ENCODE measurements at places on chromosomes 1 and 21.

DNA sequence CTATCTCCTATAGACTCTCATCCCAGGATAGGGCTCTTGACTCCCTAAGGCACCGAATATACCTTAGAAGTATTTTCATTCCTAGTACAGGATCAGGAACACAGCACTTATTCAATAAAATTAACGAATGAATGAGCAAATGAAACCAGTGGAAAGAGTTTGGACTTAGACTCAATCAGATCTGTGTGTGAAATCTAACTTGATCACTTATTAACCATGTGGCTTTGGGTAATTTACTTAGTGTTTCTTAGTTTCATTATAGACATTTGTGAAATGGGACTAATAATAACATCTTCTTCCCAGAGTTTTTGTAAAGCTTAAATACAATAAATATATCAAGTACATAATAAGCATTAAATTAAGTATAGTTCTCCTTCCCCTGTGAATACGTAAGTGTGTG lies 230.1 kb downstream of the ADGRL2 start:
- DNase-seq = no peak

- DNase-seq = no peak
These were observed 56.0 kb downstream of the TBCE start for GRCh38 chr1:235423214-235423652.

DNA sequence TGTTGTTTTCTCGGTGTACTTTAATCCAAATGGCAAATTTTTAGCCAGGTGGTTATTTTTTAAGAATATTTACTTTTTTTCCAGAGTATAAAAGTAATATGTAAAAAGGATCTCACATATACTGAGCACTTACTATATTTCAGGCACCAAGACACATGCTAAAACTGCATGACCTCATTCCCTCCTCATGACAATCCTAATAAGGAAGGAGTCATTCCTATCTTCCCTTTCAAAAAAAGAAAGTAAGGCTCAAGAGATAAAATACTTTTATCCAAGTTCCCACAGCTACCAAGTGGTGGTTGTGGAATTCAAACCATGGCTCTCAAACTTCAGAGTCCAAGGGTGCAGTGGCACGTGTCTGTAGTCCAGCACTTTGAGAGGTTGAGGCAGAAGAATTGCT lies 19.4 kb downstream of the ATP2B4 start:
- DNase-seq = no peak

GRCh38 chr1:113396585-113396984 lies 6.3 kb downstream of the MAGI3 start:
- DNase-seq = no peak

GRCh38 chr21:37273440-37273839 lies 6.3 kb upstream of the VPS26C start:
- no peak for DNase-seq

GRCh38 chr1:220815409-220815808 lies 28.7 kb downstream of the MTARC1 start:
- DNase-seq = no peak

DNA sequence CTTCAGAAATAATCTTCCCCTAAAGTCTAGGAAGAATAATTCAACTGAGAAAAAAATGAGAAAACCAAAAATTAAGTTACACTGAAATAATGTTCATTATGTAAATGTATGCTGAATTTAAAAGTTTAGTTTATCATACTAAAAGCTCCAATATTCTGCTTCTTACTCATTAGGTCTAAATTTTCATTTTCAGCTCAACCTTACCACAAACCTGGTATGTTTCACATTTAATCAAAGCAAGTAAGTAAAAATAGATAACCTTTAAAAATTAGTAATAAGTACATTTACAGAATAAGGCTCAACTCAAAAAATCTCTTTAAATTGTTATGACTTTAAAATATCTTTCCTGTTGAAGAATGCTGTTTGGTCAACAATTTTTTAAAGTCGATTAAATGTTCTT lies 15.0 kb downstream of the BTG3 start:
- DNase-seq = no peak

GRCh38 chr1:60415696-60416095 lies 342.1 kb upstream of the C1orf87 start:
- no peak for DNase-seq

DNA sequence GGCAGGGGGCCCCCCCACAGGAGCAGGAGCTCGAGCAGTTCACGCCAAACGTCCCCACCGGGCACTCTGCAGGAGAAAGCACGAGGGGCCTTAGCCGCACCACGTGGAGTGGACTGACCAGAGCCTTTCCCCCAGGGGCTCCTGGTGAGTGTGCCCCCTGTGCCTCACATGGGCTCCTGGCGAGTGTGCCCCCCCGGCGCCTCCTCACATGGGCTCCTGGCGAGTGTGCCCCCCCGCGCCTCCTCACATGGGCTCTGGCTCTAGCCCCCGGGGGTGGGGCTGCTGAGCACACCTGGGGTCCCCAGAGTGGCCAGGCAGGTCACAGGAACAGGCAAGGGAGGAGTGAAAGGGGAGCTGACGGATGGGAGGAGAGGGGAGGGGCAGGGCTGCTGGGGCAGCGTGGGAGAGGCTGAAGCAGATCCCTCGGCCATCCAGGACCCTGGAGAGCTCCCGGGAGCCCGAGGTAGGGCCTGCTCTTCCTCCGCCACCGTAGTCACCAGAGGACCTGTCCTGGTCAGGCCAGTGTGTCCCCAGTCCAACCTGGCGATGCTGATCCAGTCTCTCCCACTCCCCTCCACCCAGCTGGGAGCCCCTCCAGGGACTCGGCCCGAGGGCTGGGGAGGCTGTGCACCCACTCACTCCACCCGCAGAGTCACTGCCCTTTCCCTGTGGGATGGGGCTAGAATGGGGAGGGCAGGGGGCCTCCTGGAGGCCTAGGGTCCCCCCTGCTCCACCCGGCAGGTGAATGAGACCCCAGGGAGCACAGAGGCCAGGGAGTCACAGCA lies 47.6 kb downstream of the ARHGEF16 start:
- no peak for DNase-seq

- DNase-seq = no peak
These were observed 11.3 kb upstream of the TNFRSF25 start for GRCh38 chr1:6477039-6477820.

DNA sequence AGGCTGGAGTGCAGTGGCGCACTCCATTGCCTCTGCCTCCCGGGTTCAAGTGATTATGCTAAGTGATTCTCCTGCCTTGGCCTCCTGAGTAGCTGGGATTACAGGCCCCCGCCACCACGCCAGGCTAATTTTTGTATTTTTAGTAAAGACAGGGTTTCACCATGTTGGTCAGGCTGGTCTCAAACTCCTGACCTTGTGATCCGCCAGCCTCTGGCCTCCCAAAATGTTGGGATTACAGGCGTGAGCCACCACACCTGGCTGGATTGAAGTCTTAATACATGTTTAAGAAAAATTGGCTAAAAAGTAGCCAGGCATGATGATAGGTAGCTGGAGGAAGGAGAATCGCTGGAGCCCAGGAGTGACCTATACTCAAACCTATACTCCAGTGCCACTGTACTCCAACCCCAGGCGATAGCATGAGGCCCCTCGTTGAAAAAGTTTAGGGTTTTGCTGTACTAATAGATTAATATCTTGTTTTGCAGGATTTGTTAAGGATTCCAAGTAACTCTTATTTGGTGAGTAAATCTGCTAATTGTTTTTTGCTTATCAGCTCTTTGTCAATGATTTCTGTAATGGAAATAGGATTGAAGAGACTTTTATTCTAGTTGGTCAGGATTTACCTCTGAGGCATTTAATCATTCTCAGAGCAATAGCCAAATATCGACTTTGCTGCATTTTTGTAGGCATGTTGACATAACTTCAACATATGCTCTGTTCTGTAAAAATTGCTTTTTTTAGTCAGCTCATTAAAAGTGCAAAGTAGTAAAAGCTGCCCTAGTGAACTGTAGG lies 2.0 kb downstream of the RCC1 start:
- DNase-seq = no peak

- no peak for DNase-seq
These were observed 44.1 kb upstream of the GLIS1 start for GRCh38 chr1:53783056-53783455.

DNA sequence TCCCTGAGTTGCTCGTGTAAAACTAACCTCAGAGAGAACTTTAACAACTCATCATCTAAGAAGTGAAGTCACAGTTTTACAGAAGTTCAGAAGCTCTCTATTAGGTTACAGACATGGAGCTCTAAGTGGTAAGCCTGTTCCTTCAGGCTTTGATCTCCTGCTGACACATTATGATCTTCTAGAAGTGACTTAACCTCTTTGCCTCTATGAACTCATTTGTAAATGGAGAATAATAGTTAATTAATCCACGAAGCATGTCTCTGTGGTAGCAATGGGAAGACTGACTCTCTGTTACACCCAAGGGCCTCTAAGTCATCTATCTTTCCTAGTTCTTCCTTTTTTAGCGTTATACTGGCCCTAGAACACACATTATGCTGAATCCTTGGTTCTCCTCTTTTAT lies 157.9 kb upstream of the NRIP1 start:
- DNase-seq = no peak

DNA sequence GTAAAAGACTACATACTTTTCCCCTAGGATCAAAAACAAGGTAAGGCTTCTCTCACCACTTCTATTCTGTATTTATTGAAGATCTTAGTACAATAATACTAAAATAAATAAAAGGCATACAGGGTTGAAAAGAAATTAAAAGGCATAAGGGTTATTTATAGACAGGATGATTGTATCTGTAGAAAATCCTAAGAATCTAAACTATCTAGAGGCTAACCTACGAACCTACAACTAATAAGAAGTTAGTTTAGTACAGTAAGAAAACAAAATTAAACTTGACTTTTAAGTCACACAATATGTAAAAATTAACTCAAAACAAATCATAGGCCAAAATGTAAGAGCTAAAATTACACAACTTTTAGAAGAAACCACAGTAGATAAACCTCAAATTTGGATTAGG lies 50.4 kb upstream of the ADAM30 start:
- no peak for DNase-seq

- DNase-seq = no peak
These were observed 17.5 kb downstream of the RD3 start for GRCh38 chr1:211474451-211474850.

DNA sequence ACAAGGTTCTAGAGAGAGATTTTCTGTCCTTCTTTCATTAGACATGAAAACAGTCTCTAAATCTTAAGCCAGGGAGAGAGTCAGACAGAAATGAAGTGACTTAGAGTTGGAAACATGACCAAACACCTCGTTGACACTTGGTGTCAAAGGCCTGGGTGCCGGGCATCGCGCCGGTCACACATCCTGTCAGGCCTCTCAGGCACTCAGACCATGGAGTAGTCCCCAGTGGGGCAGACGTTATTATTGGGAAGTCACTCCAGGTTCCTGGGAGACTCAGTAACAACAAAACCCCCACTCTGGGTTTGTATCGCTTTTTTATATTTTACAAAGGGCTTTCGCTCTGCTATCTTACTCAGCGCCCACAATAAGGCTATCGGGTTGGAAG lies 25.8 kb downstream of the KCNN3 start:
- no peak for DNase-seq

All from GM12864 (cell line).